ENCODE measurements at places on chromosomes 1 and 21.

DNA sequence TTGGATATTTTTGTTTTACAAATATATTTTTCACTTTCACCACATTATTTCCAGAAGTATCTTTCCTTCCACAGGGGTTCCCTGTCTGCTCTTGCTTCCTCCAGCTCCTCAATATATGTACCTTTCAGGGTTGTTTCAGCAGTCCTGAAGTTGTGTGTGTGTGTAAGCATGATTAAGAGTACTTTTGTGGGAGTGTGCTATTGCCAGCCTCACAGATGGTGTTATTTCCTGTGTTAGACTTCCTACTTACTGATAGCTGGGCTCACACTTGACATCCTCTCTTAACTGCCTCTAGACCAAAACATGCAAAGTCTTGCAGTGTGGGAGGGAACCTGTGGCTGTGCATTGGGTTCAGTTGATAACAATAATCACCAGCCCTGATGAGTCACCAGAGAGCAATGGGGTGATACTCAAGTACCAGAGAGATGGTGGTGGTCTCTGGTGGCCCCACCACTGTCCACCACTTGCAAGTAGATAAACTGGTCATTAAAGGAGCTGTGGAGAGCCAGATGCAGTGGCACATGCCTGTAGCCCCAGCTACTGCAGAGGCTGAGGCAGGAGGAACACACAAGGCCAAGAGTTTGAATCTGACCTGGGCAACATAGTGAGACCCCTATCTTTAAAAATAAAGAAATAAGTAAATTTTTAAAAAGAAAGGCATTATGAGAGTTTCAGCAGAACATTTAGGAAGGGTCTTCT lies 126.7 kb downstream of the NR5A2 start:
- no peak for DNase-seq

DNA sequence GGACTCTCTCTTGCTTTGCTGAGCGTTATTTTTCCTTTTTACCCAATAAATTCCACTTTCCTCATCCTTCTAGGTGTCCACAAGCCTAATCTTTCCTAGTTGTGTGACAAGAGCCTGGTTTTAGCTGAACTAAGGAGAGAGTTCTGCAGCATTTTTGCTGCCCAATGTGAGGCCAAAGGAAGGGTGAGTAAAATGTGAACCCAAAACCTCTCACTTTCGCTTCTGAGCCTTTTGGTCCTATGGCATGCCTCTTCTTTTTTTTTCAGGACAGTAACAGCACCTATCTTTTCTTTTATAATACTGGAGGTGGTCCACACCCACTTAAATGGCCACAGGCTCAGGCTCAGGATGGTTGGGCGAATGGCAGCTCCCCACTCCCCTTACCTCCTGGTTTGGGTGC lies 111.1 kb downstream of the COP1 start:
- no peak for DNase-seq

- no peak for DNase-seq
These were observed 17.4 kb downstream of the ADARB1 start for GRCh38 chr21:45091550-45092322.

DNA sequence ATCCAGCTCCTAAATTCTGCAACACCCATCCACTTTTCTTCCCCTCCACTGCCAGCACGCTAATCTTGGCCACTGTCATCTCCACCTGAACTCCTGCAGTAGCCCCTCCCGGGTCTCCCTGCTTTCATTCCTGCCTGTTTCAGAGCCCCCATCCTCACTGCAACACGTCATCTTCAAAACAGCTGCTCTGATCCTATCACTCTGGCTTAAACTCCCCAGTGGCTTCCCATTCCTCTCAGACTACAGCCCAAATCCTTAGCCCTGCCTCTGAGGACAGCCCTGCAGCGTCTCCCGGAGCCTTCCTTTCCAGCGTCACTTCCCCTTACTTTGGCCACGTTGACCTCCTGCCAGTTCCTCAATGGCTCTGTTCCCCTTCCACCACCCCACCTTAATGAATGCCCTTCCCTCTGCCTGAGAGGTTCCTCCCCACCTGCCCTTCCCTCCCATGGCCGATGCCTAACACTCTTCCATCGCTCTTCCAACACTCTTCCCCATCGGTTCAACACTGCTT lies 22.9 kb upstream of the IFNAR2 start:
- no peak for DNase-seq

- DNase-seq: no peak
These were observed 46.6 kb upstream of the ATP1A1 start for GRCh38 chr1:116326486-116326885.

DNA sequence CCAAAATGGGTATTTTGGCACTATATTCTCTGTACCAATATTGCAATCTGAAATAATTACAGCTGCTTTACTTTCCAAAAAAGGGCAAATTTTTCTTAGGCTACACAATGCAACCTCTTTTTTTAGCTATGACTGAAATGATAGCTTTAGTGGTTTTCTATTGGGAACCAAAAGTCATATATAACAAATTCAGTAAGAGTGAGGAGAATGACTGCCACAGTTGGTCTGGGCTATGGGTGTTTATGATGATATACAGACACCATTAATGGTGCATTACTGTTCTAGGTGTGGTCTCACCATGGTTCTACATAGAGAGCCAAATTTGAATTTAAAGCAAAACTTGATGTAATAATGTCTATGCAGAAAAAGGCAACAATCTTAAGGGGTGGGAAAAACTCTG lies 72.3 kb upstream of the PTBP2 start:
- DNase-seq: no peak

DNA sequence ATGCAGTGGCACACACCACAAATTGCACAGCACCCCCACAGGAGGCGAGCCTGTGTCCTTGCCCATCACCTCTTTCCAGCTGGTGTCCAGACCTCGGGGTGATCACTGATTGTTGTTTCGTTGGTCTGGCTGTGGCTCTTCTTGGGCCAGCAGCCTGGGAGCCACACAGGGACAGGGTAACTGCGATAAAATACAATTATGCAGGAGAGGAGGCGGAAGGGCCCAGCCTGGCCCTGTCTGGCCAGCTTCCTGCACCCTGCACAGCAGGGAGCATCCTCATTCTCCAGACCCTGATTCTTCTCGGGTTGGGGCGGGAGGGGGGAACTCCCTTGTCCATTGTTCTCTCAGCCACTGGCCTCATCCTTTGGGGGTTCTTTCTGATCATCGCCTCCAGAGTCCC lies 83.6 kb downstream of the ADARB1 start:
- DNase-seq: no peak

GRCh38 chr1:42686418-42686817 lies 4.2 kb downstream of the YBX1 start:
- no peak for DNase-seq

GRCh38 chr1:236129306-236129705 lies 13.0 kb upstream of the GPR137B start:
- DNase-seq: no peak

- DNase-seq: no peak
These were observed 54.1 kb downstream of the SIK1 start for GRCh38 chr21:43372663-43373361.

DNA sequence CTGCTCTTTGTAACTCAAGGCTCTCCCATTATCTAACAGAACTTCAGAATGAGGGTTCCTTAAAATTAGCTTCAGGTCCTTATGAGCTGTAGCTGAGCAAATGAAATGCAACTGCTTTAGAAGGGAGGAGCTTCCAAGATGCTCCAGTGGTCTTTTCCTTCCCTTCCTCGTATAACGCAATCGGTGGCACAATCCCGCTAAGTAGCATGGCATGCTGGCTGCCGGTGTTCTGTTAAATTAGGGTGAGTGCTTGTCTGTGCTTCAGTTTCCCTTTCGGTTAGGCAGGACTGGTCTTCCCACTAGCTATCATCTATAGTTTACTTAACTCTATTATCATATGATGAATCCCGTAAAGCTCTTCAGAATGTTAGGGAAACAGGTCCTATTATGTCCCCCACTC lies 917 bp downstream of the KIAA0040 start:
- DNase-seq: no peak
